ENCODE measurements at places on chromosomes 7 and 10.

- no peak for DNase-seq
Measured at GRCh38 chr10:113179265-113179664, 229.2 kb downstream of the TCF7L2 start.

DNA sequence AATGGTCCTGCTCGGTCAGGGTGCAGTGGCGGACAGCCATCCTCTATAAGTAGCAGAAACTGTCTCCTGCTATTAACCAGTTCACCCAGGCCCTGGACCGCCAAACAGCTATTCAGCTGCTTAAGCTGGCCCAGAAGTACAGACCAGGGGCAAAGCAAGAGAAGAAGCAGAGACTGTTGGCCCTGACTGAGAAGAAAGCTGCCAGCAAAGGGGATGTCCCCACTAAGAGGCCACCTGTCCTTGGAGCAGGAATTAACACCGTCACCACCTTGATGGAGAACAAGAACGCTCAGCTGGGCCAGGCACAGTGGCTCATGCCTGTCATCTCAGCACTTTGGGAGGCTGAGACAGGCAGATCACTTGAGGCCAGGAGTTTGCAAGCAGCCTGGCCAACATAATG lies 5.6 kb upstream of the NSUN5 start:
- no peak for DNase-seq

- no peak for DNase-seq
Measured at GRCh38 chr7:45688382-45688781, 114.2 kb downstream of the ADCY1 start.

DNA sequence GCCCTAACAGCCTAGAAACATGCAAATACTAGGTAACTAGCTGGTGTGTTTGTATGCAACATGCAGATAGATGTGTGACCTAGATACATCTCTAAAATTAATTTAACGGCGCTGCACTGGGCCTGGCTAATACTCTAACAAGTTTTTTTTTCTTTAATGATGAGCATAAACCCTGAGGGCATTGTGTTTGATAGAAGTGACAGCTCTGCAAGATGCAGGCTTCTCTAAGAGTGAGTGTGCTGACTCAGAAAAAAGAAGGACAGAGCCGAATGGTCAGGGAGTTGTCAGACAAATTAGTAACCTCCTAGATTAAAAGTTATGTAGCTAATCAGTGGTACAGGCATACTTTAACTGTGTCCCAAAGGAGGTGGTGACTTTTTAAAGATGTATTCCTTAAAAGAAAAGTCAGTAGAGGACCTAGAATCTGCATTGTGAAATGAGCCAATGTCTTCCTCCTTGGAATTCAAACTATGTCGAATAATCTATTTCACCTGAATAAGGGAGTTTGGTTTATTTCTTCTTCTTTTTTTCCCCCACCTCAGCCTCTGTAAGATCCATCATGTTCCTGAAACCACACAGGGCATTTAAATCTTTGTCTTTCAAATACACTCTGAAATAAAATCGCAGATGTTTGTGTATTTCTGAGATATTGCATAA lies 315.1 kb downstream of the GFRA1 start:
- no peak for DNase-seq
